ENCODE measurements at places on chromosomes 11 and 22.

DNA sequence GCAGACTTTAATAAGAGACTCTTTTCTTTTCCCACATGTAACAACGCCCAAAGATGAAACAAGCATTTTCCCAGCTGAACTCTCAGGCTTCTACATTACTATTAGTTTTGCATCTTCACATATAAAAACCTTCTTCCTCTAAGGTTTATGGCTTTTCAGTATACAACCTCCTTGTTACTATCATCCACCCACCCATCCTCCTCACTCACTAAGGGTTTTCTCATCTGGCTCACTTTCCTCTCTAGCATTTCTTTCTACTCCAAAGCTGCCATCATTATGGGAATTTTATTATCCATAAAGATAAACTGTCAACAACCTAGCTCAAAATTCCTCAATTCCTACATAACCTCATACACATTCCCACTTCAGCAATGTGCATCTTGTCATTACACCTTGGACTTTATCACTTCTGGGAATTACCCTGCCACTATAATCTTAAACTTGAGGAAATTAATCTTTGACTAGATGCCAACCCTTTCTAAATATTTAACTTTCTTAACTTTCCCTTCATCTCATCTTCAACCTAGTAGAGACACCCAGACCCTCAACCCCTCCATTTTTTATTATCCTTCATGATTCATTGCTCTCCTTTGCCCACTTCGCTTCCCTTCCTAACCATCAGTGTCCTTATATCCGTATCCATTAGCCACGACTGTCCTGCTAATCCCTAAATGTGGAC, 30.9 kb downstream of the MTMR2 start:
- DNase-seq = no peak
- no peak overlapping the region for H3K27ac ChIP-seq
- H3K4me3 ChIP-seq = no peak overlapping the region
- no peaks in the 10 kb centered on the region for H3K4me1 ChIP-seq
- H3K36me3 ChIP-seq = no peaks in the 10 kb centered on the region

GRCh38 chr22:38415046-38415445, 40.0 kb downstream of the KCNJ4 start:
- H3K27me3 ChIP-seq = peaks cover 3% of the 10 kb centered on the region
- peaks cover 5% of the 10 kb centered on the region for H3K36me3 ChIP-seq
- H3K27ac ChIP-seq = peak overlapping the region; percentile 74
- no peak overlapping the region for H3K4me3 ChIP-seq
- peaks cover 3% of the 10 kb centered on the region for H3K4me1 ChIP-seq

DNA sequence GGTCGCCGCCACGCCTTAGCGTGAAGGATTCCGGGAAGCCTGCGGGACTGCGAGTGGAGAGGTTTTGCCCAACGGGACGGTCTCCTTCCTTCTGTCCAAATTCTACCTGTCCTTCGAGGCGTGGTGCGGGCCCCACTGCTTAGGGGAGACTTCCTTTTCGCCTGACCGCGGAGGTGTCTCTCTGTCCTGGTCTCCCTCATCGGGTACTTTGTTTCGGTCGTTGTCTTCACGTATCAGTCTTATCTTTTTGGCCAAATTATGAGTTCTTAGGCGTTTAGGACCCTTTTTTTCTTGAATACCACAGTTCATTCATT, 388 bp downstream of the HINFP start:
- peak overlapping the region; percentile 99 for H3K4me3 ChIP-seq
- H3K27ac ChIP-seq = peak overlapping the region; percentile 90
- no peaks in the 10 kb centered on the region for H3K36me3 ChIP-seq
- peaks cover 18% of the 10 kb centered on the region for H3K4me1 ChIP-seq

GRCh38 chr22:38230108-38230825, 28.5 kb downstream of the MAFF start:
- peaks cover 3% of the 10 kb centered on the region for H3K27me3 ChIP-seq
- no peaks in the 10 kb centered on the region for H3K36me3 ChIP-seq
- no peak for DNase-seq
- no peak overlapping the region for H3K27ac ChIP-seq
- H3K4me3 ChIP-seq = no peak overlapping the region
- peaks cover 7% of the 10 kb centered on the region for H3K4me1 ChIP-seq

DNA sequence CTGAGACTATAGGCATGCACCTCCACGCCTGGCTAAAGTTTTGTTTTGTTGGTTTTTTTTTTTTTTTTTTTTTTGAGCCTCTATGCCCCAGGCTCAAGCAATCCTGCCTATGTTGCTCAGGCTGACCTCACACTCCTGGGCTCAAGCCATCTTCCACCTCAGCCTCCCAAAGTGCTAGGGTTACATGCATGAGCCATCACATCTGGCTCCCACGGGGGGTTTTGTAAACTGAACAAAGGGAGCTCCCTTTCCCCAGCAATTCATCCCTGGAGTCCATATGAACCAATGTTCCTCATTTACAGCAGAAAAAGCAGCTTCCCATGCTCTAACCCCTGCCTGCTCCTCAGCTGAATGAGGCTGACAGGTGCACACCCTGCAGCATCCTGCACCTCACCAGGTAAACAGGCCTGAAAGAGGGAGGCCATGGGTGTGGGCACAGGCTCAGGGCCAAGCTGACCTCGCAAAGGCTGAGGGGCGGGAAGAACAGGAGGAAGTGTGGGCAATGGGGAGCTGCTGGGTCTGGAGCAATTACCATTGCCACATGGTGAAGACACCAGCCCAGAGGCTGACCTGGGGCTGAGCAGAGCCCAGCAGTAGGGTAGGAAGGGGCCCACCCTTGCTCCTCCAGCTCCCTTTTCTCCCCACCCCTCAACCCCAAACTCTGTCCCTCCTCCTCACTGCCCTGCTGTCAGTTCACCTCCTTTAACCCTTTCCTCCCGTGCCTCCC, 58.2 kb downstream of the RBX1 start:
- H3K27me3 ChIP-seq = no peaks in the 10 kb centered on the region
- no peak overlapping the region for H3K27ac ChIP-seq
- DNase-seq = no peak
- no peak overlapping the region for H3K4me3 ChIP-seq
- no peaks in the 10 kb centered on the region for H3K36me3 ChIP-seq
- H3K4me1 ChIP-seq = no peaks in the 10 kb centered on the region

DNA sequence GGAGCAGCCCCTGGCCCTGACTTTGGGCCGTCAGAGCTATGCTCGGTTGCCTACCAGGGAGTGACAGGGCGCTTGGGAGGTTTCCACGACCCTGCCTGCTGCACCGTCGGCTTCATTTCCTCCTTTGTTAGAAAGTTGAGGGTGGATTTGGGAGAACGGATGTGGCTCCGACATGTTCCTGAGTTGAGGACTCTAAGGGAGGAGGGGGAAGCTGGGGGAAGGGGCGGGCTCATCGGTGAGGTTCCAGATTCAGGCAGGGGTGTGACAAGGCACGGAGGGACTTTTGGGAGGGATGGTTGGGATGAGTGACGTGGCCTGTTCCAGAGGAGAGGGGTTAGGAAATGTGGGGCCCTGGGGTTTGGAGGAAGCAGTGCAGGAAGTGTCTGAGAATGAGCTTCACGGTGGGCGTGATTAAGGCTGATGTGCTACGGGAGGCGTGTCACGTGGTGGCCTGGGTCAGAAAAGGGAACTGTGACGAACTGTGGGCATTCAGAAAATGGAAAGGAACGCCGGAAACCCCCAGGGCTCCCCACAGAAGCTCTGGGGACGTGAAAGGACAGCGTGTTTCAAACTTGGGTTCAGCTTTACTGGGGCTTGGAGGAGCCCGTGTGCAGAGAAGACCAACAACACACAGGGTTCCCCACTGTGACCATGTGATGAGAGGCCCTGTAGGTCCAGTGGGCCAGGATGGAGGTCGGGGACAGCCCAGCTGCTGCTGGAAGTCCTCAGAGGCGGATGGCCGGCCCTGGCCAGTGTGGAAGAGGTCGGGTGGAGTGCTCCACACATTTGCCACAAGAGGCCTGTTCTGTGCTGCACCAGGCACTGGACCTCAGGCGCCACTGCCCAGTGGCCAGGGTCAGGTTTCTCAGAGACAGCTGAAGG, 2.8 kb downstream of the PARVB start:
- H3K27ac ChIP-seq = no peak overlapping the region
- peaks cover 4% of the 10 kb centered on the region for H3K27me3 ChIP-seq
- no peak for DNase-seq
- peaks cover 6% of the 10 kb centered on the region for H3K4me1 ChIP-seq
- no peaks in the 10 kb centered on the region for H3K36me3 ChIP-seq
- no peak overlapping the region for H3K4me3 ChIP-seq

DNA sequence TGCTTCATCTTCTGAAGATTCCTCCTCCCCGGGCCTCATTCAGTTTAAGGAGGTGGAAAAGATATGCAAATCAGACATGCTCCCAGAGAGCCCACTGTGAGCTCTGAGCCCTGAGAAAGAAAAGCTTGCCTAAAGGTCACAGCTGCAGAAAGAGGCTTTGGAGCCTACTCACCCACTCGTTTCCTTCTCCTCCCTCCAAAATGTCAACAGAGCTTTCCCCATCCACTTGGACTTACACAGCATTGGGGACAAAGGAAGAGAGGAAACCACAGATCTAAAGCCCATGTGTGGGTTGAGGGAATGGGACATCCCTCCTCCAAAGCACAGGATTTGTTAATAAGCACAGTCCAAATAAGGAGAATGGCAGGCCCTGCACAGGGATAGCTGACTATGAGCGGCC, 158.4 kb downstream of the ETS1 start:
- no peaks in the 10 kb centered on the region for H3K36me3 ChIP-seq
- no peak for DNase-seq
- H3K4me1 ChIP-seq = no peaks in the 10 kb centered on the region
- no peak overlapping the region for H3K27ac ChIP-seq
- no peak overlapping the region for H3K4me3 ChIP-seq
- no peaks in the 10 kb centered on the region for H3K27me3 ChIP-seq

DNA sequence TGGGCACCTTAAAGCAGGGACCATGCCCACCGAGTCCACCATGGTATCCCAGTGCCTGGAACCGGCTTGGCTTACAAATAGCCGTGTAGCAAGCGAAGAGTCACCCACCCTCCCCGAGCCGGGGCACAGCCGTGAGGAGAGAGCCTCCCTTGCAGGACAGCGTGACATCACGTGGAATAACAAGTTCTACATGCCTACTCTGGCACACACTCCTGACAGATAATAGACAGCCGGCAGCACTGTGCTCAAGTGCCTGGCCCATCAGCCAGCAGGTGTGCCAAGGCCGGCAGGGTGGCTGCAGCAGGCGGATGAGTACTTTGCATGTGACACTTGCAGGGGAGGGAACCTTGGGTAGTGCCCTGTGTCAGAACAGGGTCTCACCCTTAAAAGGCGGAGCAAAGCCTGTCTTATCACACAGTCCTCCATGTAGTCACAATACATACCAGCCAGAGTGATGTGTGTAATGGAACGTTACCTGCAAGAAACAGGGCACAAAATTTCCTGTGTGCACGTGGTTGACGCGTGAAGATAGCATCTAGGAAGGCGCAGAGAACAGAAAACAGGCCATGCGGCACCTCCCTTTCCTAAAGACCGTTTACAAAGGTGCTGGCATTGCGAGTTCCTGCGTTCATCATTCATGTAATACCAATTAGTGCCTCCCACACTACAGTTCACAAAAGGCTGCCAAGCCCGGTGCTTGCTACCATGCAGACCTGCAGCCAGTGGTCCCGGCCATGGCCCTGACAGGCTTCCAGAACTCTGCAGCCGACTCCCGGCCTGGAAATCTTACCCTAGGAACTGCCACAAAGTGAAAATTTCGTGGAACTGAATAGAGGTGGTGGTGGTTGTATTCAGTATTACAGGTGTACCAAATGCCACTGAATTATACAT, 16.4 kb downstream of the TOM1 start:
- H3K27ac ChIP-seq = no peak overlapping the region
- peaks cover 16% of the 10 kb centered on the region for H3K4me1 ChIP-seq
- H3K4me3 ChIP-seq = no peak overlapping the region
- no peaks in the 10 kb centered on the region for H3K36me3 ChIP-seq
- no peak for DNase-seq

DNA sequence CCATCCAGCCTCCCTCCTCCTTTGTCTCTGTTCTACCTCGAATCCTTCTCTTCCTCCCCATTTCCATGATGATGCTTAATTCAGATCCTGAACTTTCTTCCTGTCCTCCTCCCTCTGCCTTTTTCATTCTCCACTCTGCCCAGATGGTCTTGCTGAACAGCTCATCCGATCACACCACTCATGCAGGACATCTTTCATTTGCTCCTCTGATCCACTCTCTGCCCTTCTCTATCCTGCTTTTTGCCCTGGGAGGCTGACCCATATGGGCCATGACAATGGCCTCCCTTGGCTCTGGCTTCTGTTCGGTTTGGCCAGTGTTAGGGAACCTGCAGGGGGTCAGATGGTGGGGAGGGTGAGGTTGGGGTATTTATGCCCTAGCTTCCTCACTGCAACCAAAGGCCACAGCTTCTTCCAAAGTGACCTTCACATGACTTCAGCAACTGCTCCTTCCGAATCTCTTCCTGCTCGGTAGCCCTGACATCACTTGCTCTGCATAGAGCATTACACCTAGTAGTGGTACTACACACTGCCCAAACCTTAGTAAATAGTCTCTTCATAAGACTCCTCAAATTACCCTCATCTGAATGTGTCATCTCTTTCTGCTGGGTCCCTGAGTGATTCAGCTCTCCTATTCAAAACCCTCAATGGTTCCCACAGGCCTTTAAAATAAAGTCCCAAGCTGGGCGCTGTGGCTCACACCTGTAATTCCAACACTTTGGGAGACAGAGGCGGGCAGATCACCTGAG, 32.7 kb upstream of the MICAL2 start:
- H3K27me3 ChIP-seq = no peaks in the 10 kb centered on the region
- H3K4me1 ChIP-seq = no peaks in the 10 kb centered on the region
- no peak overlapping the region for H3K27ac ChIP-seq
- H3K4me3 ChIP-seq = no peak overlapping the region
- no peak for DNase-seq
- H3K36me3 ChIP-seq = peaks cover 5% of the 10 kb centered on the region

GRCh38 chr11:81959341-81959740, 774.3 kb downstream of the FAM181B start:
- no peak overlapping the region for H3K27ac ChIP-seq
- no peak for DNase-seq
- peaks cover 9% of the 10 kb centered on the region for H3K4me1 ChIP-seq
- H3K4me3 ChIP-seq = no peak overlapping the region
- H3K27me3 ChIP-seq = no peaks in the 10 kb centered on the region

- peaks cover 27% of the 10 kb centered on the region for H3K4me1 ChIP-seq
- DNase-seq = peak; percentile 63
- H3K36me3 ChIP-seq = no peaks in the 10 kb centered on the region
Measured at GRCh38 chr11:112881461-112881860, 79.8 kb upstream of the NCAM1 start.

DNA sequence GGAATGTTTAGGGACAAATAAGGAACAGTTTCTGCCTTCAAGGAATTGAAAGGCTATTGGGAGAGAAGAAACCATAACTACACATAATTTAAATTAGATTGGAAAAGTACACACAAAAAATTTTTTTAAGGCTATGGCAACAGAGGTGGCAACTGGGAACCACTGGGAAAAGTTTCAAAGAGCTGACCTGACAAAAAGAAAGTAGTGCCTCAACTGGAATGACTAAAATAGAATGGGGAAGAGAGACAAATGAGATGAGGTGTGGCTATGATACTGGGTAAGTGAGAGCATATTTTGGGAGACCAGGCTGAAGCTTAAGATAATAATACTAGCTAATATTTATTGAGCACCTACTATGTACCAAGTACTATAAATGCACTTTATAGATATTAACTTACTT, 2.9 kb upstream of the AKIP1 start:
- no peaks in the 10 kb centered on the region for H3K36me3 ChIP-seq
- no peak for DNase-seq
- H3K4me1 ChIP-seq = peaks cover 2% of the 10 kb centered on the region
- H3K4me3 ChIP-seq = no peak overlapping the region
